ENCODE measurements at places on chromosomes 3 and 15. TPM values are rescaled to one million over a fixed set of nuclear protein-coding genes. Genes with fewer than 3 reads are reported as not detected.

Gene SELENOT
- total RNA-seq, result 99.8 TPM

Gene C2CD4A
- not detected for total RNA-seq

Gene EHHADH
- 4.8 TPM for total RNA-seq

Gene CALML4
- total RNA-seq, result 9.6 TPM

Gene VIPR1
- total RNA-seq, result 9.5 TPM

Gene GOLGA8K
- total RNA-seq, result 0.68 TPM

Gene FAM3D
- total RNA-seq, result not detected

Gene FRMD4B
- total RNA-seq, result 8.2 TPM

Gene EIF4G1
- total RNA-seq, result 339 TPM

Gene CYP11A1
- not detected for total RNA-seq

Gene EXD1
- total RNA-seq, result not detected

Gene ZNF639
- total RNA-seq, result 36.3 TPM

Gene DUOXA2
- total RNA-seq, result not detected

Gene P2RY13
- total RNA-seq, result not detected

Gene TBC1D5
- total RNA-seq, result 51.2 TPM

Gene TRANK1
- 49.3 TPM for total RNA-seq

Gene KNG1
- total RNA-seq, result not detected

Gene RNU6-1
- not detected for total RNA-seq

Gene MKRN2OS
- total RNA-seq, result not detected

Gene SCG5
- 3.0 TPM for total RNA-seq

Gene CP
- total RNA-seq, result not detected

Gene TUBGCP4
- total RNA-seq, result 41.7 TPM

Gene ZBBX
- not detected for total RNA-seq
